ENCODE measurements at places on chromosomes 4 and X.

DNA sequence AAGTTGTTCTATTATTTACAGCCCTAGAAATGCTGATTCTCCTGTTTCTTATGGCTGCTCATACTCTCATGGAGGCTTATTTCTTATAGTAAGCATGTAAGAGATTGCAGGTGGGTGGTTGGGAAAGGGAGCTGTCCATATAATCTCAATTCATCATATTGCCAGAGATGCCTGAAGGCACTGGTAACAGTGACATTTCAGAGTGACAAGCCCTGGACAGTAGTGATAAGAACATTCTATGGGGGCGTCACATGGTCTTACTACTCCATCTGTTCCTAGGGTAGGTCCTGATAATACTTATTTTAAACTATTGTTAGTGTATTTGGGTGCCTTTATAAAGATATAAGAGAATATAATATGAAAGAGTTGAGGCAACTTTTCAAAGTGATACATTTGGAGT lies 171.5 kb downstream of the CFAP299 start:
- DNase-seq: no peak

DNA sequence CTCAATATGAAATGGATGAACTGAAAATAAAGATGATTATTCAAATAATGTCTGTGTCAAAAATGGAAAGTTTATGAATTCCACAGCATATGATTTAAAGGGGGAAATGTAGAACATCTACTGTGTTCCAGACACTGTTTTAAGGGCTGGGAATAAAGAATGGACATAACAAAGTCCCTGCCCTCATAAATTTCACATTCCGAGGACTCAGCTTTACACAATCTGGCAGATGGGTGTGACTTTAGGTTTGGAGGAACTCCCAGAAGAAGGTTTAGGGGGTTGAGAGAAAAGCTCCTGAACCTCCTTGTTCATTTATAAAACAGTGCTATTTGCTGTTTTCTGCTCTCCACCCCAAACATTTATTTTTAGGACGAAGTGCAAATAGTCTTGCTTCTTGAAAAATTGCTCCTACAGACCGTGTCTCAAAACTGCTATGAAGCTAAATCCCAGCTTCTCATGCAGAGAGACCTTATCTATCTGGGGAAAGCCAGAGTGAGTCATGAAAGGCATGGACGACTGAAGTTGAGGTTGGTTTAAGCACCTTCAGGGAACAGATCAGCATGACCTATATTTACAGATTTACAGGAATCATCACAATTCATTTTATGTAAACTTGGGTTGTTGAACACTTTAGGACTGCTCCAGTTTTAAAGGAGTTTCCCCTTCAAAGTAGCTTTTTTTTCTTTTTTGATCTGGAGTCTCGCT lies 184.3 kb downstream of the HS6ST2 start:
- no peak for DNase-seq

- no peak for DNase-seq
These were observed 206.2 kb downstream of the TENM3 start for GRCh38 chr4:182449186-182449929.

- no peak for DNase-seq
These were observed 34.0 kb downstream of the HS6ST2 start for GRCh38 chrX:132924426-132924825.

DNA sequence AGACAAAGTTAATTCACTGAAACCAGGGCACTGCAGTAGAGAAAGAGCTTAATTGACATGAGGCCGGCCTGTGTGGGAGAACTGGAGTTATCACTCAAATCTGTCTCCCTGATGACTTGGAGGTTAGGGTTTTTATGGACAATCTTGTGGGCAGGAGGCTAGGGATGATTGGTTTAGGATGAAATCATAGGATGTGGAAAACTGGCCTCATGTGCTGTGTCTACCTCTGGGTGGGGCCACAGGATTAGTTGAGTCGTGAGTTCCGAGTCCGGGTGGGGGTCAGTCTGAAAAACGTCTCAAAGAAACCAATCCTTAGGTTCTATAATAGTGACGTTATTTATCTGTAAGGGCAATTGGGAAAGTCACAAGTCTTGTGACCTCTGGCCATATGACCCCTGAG lies 68.1 kb downstream of the UCHL1 start:
- no peak for DNase-seq

GRCh38 chr4:98687876-98688275 lies 29.5 kb upstream of the TSPAN5 start:
- DNase-seq: no peak

All from NCI-H1092 (cell line).